ENCODE measurements at places on chromosomes 13 and 19. TPM values are rescaled to one million over a fixed set of nuclear protein-coding genes. Genes with fewer than 3 reads are reported as not detected.

DNA sequence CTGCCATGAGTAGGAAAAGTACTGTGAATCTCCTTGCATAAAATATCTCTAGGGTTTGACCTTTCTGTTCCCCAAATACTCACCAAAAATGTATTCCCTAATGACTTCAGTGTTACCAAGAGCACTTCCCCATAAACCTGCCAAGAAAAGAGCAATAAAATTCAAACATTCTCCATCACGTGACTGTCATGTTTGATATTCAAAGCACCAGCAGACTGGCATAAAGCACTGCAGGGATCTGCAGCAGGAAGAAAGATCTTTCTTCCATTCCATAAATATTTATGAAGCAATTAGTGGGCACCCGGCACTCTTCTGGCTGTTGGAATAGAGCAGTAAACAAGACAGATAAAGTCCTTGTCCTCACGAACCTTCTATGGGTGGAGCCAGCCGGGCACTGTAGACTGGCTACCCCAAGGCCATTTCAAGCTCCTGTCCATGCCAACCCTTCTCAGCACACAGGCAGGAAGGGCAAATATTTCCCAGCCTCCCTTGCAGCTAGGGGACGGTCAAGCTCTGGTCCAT, 20.3 kb downstream of the PLA2G4C start:
- DNase-seq, result no peak
- no peaks in the 10 kb centered on the region for H3K27me3 ChIP-seq
- H3K27ac ChIP-seq, result no peak overlapping the region
- H3K4me1 ChIP-seq, result no peaks in the 10 kb centered on the region
- H3K36me3 ChIP-seq, result peaks cover under 1% of the 10 kb centered on the region
- H3K4me3 ChIP-seq, result no peak overlapping the region

DNA sequence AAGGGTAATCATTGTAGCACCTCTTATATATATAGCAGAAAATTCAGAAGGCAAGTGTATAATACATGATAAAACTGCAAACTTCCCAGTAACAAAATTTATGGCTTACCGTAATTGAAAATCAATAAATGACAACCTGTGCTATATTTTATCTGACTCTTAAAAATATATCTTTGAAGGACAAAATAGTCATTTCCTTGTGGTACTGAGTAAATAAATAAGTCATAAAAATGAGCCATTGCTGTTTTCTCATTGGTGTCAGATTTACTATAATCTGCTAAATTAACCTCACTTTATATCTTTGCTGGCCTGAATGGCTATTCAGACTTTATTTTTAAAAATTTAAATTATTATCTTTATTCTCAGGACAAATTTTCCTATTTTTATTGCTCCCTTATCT, 1319.1 kb upstream of the SPRY2 start:
- no peak for DNase-seq
- H3K4me3 ChIP-seq, result no peak overlapping the region
- no peak overlapping the region for H3K27ac ChIP-seq
- no peaks in the 10 kb centered on the region for H3K4me1 ChIP-seq
- no peaks in the 10 kb centered on the region for H3K36me3 ChIP-seq

GRCh38 chr19:46904114-46905060, 43.6 kb downstream of the ARHGAP35 start:
- H3K4me1 ChIP-seq, result peaks cover 51% of the 10 kb centered on the region
- DNase-seq, result no peak
- no peak overlapping the region for H3K4me3 ChIP-seq
- H3K27me3 ChIP-seq, result no peaks in the 10 kb centered on the region
- H3K27ac ChIP-seq, result peak overlapping the region; percentile 33
- peaks cover 7% of the 10 kb centered on the region for H3K36me3 ChIP-seq

GRCh38 chr13:34469196-34469986, 472.7 kb upstream of the NBEA start:
- H3K4me1 ChIP-seq, result no peaks in the 10 kb centered on the region
- H3K27ac ChIP-seq, result no peak overlapping the region

DNA sequence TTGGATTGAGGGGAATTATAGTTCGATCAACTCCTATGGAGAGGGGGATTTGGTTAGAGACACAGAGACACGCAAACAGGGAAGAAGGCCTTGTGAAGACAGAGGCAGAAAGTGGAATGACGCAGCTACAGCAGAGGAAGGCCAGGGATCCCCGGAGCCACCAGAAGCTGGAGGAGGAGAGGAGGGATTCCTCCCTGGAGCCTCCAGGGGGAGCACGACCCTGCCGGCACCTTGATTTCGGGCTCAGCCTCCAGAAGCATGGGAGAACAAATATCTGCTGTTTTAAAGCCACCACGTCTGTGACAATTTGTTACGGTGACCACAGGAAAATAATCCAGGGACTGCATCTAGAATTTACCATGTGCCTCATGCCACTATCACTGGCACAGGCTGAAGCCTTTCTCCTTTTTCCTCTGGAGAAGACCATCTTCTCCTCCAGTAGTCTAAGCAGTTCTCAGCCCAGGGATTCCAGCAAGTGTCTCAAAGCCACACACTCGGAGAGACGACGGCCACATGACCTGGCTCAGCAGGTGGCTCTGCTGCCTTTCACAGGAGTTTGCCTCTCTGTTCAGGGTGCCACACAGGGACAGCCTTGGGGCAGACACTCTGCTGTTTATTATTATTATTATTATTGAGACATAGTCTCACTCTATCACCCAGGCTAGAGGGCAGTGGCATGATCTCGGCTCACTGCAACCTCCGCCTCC, 39.9 kb upstream of the CCNE1 start:
- no peak overlapping the region for H3K27ac ChIP-seq
- H3K27me3 ChIP-seq, result no peaks in the 10 kb centered on the region
- no peak overlapping the region for H3K4me3 ChIP-seq

- H3K27me3 ChIP-seq, result peaks cover 5% of the 10 kb centered on the region
- no peaks in the 10 kb centered on the region for H3K36me3 ChIP-seq
- no peak overlapping the region for H3K4me3 ChIP-seq
- H3K4me1 ChIP-seq, result no peaks in the 10 kb centered on the region
These were observed 28.4 kb downstream of the PSG1 start for GRCh38 chr19:42850981-42851717.

DNA sequence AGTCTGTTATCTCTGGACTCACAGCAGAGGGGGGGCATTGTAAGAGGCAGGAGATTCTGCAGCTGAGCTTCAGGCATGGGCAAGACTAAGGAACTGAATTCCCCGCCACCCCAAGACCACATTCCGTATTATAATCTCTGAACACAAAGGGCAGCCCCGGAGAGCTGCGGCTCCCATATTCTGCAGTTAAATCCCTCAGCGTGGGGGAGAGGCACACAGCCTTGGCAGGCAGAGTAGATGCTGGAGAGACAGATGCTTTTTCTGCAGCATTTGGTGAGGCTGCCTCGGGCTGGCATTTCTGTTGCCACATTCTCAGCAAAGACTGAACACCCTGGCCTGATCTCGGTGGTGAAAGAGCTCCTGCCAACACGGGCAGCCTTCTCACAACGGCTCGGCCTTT, 12.9 kb downstream of the CHAF1A start:
- H3K27me3 ChIP-seq, result no peaks in the 10 kb centered on the region
- no peaks in the 10 kb centered on the region for H3K4me1 ChIP-seq
- no peaks in the 10 kb centered on the region for H3K36me3 ChIP-seq
- DNase-seq, result no peak

- DNase-seq, result no peak
- H3K4me1 ChIP-seq, result peaks cover 48% of the 10 kb centered on the region
- H3K4me3 ChIP-seq, result no peak overlapping the region
These were observed 23.2 kb downstream of the EGLN2 start for GRCh38 chr19:40822161-40822560.

DNA sequence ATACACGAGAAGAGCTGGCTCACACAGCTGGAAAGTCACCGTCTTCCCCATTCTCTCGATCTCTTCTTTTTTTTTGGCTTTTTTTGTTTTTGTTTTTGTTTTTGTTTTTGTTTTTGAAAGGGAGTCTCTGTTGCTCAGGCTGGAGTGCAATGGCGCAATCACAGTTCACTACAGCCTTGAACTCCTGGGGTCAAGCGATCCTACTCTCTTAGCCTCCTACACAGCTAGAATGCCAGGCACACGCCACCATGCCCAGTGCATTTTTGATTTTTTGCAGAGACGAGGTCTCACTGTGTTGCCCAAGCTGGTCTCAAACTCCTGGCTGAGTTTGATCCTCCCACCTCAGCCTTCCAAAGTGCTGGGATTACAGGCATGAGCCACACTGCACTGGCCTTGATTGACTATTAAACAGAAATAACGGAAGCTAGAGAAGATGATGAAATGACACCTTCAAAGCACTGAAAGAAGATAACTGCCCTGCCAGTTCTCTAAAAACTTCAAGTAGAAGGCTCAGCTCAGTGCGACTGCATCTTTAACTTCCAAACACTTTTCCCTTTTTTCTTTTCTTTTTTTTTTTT, 4.0 kb downstream of the FXYD3 start:
- no peaks in the 10 kb centered on the region for H3K27me3 ChIP-seq
- H3K4me1 ChIP-seq, result peaks cover 15% of the 10 kb centered on the region
- H3K4me3 ChIP-seq, result no peak overlapping the region
- H3K36me3 ChIP-seq, result no peaks in the 10 kb centered on the region

DNA sequence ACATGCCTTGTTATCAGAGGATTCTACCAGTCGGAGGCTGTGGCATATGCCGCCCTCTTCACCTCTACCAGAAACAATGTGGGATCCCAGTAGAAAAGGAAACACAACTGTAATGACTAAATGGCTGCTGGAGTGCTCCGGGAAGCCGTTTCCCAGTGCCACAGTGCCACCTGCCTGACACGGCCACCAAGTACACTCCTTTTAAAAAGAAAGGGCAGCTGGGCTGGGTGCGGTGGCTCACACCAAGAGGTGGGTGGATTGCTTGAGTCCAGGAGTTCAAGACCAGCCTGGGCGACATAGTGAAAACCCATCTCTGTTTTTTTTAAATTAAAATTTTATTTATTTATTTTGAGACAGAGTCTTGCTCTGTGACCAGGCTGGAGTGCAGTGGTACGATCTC, 67.3 kb downstream of the TRPM4 start:
- peaks cover 6% of the 10 kb centered on the region for H3K27me3 ChIP-seq
- peaks cover 8% of the 10 kb centered on the region for H3K4me1 ChIP-seq
- DNase-seq, result no peak
- H3K4me3 ChIP-seq, result no peak overlapping the region
- no peak overlapping the region for H3K27ac ChIP-seq
- H3K36me3 ChIP-seq, result no peaks in the 10 kb centered on the region

- DNase-seq, result no peak
- no peak overlapping the region for H3K27ac ChIP-seq
- H3K36me3 ChIP-seq, result no peaks in the 10 kb centered on the region
These were observed 82.2 kb downstream of the TNFSF11 start for GRCh38 chr13:42656161-42656560.

DNA sequence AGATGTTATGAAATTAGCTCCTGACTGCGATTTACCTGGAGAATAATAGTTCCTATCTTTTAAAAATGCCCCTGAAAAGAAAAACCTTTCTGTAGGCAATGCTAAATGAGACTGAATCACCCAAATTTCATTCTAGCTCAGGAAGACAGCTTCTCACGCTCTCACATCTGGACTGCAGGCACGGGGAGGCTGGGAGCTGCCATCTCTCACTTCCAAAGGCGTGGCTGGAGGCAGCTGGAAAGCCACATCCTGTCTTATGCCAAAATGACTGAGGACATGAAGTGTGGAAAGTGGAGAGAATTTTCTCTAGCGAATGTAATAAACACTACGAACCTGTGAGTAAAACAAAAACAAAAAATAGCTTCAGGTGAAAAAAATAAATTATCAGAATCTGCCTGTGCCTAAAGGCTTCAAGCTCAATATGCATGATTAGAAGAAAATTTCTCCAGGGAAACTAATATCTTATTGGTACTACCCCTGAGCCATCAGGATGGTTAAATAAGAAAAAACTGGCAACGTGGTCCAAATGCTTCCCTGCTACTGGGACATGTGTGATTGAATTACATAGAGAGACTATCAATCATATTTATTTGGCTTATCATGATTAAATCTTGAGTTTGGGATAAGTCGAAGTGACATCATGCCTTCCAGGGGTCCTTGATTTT, 58.1 kb upstream of the UBL3 start:
- H3K36me3 ChIP-seq, result no peaks in the 10 kb centered on the region
- no peak for DNase-seq
- no peaks in the 10 kb centered on the region for H3K27me3 ChIP-seq

DNA sequence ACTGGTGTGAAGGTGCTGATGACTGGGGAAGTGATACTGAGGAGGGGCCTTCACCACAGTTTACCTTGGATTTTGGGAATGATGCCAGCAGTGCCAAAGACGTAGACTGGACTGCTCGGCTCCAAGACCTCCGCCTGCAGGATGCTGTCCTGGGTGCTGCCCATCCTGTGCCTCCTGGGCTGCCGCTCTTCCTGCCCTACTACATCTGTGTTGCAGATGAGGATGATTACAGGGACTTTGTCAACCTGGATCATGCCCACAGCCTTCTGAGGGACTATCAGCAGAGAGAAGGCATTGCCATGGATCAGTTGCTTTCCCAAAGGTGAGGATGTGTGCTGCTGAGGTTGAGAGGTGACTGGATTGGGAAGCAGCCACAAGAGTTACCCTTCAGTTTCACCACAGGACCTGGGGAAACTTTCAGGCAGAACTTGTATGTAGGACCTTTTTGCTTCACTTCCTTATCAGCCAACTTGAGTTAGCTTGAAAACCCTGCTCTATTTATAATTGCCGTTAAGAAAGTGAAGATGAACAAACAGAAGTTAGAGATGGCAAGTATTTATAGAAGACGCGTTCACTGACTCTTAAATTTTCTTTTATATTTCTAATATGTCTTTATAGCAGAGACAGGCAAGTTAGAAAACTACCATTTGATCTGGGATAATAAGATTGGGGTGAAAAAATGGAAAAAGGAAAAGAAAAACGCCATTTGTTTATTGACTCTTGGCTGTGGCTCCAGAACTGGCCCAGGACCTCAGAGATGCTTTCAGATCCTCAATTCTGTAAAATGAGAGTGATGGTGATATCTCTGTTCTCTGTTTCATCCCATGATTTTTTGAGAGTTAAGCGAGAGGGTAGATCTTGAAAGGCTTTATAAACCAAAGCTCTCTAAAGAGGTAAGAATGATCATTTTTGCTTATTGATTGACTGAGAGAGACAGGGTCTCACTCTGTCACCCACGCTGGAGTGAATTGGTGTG, 5.3 kb downstream of the PDCD2L start:
- DNase-seq, result no peak
- H3K27ac ChIP-seq, result no peak overlapping the region
- no peak overlapping the region for H3K4me3 ChIP-seq
- H3K27me3 ChIP-seq, result no peaks in the 10 kb centered on the region
- no peaks in the 10 kb centered on the region for H3K36me3 ChIP-seq
- peaks cover 7% of the 10 kb centered on the region for H3K4me1 ChIP-seq

DNA sequence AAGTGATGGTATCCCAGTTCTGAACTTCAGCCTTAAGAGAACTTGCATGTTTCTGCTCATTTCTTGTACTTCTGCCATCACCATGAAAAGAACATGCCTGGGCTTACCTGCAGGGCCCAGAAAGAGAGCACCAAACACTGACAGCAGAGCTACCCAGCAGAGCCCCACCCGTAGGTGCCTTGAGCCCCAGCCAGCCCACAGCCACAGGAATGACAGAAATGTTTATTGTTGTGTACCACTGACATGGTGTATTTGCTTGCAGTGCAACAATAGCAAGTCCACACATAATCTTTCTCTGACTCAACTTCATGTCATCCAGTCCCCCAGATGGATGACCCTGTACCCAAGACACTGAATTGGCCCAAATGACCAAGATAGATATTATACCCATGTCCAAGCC, 195.2 kb downstream of the TSHZ3 start:
- DNase-seq, result no peak
- H3K27ac ChIP-seq, result no peak overlapping the region
- no peaks in the 10 kb centered on the region for H3K27me3 ChIP-seq

CEACAM20 gene
- polyA plus RNA-seq, result not detected

C19orf18 gene
- polyA plus RNA-seq, result not detected

ELSPBP1 gene
- not detected for polyA plus RNA-seq

HCN2 gene
- 0.03 TPM for polyA plus RNA-seq
